ENCODE measurements at places on chromosomes 16 and 17.
A peak's percentile ranks its signal among the peaks of the same experiment; 100 is the strongest.

- no peak for DNase-seq
Measured at GRCh38 chr16:35746963-35747657, 2287.7 kb downstream of the TP53TG3F start.

DNA sequence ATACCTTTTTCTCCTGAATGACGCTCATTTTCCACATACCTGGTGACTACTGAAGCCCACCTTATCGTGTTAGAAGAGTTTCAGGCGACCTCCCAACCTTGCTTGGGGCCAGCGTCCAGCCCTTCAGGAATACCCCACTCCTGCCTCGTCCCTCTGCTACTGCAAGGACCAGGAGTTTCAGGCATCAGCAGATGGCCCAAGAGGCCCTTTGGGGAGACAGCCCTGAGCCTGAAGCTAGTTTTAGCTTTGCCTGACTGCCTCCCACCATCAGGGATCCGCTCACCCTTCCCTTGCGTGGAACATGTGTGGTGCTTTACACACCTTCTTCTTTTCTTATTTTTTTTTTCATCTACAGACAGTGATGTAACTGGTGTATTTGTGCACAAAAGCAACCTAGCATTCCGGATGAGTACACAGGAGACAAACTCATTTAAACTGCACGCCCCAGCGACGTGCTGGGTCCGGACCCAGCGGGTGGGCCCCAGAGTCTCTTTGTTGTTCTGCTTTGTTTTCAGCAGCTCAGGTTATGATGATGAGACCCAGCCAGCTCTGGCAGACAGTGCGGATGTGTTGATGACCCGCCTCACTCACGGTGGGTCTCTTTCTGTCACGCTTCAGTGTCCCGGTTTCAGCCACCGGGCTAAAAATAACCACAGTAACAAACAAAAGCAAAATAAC lies 242.4 kb downstream of the C16orf95 start:
- DNase-seq = no peak

GRCh38 chr17:73013816-73014663 lies 78.4 kb downstream of the SLC39A11 start:
- DNase-seq = no peak

DNA sequence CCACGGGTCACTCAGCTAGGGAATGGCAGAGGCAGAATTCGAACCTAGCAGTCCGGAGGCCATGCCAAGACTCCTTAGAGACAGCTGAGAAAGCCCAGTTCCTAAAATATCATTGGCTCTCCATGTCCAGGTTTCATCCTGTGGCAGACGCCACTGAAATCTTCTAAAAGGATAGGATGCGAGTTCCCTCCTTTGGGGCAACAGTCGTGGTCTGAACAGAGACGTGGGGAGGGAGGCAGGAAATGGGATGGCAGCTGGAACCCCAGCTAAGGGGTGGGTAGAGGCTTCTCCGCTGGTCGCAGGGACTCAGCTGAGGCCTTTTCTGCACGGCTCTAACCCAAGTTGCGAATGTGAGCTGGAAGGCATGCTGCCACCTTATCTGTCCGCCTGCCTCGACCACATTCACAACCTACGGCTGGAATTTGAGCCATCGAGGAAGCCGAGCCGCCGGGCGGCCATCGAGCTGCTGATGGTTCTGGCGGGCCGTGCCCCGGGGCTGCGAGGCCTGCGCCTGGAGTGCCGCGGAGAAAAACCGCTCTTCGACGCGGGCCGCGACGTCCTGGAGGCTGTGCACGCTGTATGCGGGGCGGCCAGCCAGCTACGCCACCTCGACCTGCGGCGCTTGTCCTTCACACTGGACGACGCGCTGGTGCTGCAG lies 1.9 kb upstream of the HSF4 start:
- DNase-seq = peak; percentile 16

- peak; percentile 43 for DNase-seq
Measured at GRCh38 chr17:28570716-28571360, 486 bp downstream of the PIGS start.

- no peak for DNase-seq
Measured at GRCh38 chr16:75138636-75139035, 9.7 kb upstream of the ZFP1 start.

GRCh38 chr17:44642834-44643233 lies 13.4 kb upstream of the MEIOC start:
- DNase-seq = no peak

- no peak for DNase-seq
Measured at GRCh38 chr17:66522591-66523272, 220.3 kb downstream of the PRKCA start.

GRCh38 chr16:77211880-77212740 lies 12.9 kb downstream of the SYCE1L start:
- peak; percentile 52 for DNase-seq

GRCh38 chr17:17205368-17206123 lies 587 bp downstream of the PLD6 start:
- DNase-seq = peak; percentile 54

DNA sequence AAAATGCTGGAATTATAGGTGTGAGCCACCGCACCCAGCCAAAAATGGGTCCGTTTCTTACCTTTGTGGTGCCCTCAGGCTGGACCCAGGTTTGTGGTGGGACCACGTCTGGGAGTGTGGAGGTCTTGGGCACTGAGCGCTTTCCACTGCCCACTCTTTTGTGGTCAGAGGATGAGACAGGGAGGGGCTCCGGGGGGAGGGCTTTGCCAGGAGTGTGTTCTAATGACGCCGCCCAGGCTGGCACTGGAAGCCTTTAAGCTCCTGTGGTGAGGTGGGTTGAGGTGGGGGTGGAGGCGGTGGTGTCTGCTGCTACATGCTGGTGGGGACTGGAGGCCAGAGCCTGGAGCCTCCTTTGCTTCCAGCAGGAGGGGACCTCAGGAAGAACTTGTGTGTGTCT lies 12.8 kb upstream of the ADCY7 start:
- DNase-seq = no peak

- DNase-seq = no peak
Measured at GRCh38 chr16:12090151-12090530, 113.6 kb downstream of the SNX29 start.

DNA sequence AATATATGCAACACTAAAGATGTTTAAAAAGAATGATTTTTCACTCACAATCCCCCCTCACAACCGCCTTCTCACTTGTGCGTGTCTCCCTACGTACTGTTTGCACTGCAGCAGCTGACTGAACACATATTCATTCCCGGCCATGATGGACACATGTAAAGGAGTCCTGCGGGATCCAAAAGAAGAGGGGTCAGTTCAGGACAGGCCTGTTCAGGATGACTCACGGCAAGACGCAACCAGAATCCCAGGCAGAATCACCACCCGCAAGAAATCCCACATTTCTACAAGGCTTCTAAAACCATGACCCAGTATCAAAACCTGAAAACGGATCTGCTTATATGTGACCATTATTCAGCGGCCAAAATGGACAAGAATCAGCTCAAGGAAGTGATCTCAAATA lies 52.3 kb downstream of the CYB5D2 start:
- DNase-seq = no peak

DNA sequence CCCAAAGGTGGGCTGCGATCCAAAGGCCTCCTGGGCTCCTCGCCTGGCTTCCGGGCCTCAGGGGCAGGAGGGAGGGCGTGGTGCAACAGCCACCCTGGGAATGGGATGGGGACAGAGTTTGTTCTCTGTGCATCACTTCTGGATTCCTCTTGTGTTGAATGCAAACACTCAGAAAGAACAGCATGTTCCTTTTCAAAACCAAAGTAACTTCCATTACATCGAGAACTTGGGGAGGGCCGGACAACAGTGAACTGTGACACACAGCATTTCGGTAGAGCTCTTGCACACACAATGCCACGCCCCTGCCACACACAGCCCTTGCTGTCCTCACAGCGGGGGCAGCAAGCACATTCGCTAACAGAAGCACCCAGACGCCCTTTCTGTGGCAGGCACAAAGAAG lies 36.1 kb upstream of the FASN start:
- no peak for DNase-seq

DNA sequence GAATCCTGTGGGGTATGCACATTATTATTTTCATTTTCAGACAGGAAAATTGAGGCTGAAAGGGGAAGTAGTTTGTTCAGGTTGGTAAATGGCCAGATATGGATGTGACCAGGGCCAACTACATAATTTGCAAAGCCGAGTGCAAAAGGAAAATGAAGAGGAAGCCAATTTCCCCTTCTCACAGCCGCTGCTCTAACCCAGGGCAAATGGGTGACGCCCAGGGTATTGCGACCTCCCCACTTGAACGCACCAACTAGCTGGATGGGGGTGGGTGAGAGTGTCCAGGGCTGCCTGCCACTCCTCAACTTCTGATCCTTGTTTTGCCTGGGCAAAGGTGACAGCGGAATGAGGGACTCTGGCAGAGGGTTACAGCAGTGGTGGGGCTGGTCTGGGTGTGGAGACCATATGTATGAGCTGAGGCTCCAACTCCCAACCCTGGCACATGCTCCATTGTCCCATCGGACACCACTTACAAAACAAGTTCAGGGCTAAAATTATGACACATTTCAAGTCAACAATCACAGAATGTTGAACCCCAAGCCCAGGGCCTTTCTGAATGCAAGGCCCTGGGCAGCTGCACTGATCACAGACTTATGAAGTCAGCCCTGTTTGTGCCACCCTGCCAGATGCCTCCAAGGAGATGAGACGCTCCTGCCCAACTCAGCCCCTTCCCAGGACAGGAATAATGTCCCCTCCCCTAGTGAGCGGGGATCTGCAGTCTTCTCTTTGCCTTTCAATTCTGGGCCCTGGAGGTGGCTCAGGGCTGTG lies 1.7 kb downstream of the ANKRD40CL start:
- DNase-seq = peak; percentile 88

GRCh38 chr17:80082403-80083135 lies 18.8 kb upstream of the GAA start:
- peak; percentile 71 for DNase-seq

- peak; percentile 90 for DNase-seq
Measured at GRCh38 chr17:48101012-48101720, at the start of gene CBX1. TSS of gene CBX1 (minus strand) at chr17:48101478. CDS start at chr17:48077004, 24,474 bp downstream.

GRCh38 chr17:15332338-15332737 lies 9.1 kb downstream of the TEKT3 start:
- DNase-seq = no peak

GRCh38 chr17:28643983-28644786 lies 773 bp downstream of the BLTP2 start:
- DNase-seq = peak; percentile 62

DNA sequence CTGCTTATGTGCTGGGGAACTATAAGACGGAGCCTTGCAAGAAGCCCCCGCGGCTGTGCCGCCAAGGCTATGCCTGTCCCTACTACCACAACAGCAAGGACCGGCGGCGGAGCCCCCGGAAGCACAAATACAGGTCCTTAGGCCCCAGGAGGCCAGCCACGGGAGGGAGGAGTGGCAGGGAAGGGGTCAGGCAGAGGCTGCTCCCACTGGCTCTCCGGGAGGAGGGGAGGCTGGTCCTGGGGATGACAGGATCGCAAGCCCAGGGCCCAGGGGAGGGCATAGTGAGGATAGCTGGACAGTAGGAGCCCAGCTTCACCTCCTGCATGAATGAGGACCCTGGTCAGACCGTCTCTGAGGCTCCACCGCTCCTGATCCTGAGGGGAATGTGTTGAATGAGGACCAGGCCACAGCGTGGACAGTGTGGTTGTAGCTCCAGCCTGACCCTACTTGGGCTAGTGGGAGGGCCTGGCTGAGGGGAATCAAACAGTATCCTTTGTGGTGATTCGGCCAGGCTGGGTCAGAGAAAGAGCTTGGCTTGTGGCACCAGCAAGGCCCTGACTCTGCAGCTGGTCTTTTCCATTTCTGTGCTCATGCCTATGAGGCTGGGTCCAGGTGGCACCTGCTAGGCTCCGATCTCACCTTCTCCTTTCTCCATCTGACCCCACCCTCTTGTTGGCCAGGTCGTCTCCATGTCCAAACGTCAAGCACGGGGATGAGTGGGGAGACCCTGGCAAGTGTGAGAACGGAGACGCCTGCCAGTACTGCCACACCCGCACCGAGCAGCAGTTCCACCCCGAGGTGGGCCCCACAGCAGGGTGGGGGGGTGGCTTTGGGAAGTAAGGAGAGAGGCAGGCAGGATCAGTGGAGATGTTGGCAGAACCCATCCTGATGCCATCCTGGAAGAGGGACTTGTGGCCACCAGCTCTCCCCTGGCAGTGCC lies 28.7 kb downstream of the UNK start:
- no peak for DNase-seq

DNA sequence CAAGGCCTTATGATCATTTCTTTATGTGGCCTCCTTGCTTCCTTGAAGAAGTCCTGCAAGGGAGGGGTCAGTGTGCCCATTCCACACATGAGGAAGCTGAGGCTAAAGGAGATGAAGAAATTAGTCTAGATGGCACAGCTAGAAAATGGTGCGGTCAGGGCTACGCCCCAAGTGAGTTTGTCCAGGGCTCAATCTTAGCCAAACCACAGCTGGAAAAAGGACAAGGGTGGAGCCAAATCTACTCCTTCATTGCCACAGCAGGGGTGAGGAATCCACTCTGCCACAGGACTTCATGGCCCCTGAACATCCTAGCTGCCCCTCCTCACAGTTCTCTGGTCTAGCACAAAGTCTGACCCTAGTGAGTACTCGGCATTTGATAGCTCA lies 16.2 kb downstream of the BEAN1 start:
- DNase-seq = no peak

- DNase-seq = no peak
Measured at GRCh38 chr17:19250421-19251173, 13.4 kb downstream of the EPN2 start.

DNA sequence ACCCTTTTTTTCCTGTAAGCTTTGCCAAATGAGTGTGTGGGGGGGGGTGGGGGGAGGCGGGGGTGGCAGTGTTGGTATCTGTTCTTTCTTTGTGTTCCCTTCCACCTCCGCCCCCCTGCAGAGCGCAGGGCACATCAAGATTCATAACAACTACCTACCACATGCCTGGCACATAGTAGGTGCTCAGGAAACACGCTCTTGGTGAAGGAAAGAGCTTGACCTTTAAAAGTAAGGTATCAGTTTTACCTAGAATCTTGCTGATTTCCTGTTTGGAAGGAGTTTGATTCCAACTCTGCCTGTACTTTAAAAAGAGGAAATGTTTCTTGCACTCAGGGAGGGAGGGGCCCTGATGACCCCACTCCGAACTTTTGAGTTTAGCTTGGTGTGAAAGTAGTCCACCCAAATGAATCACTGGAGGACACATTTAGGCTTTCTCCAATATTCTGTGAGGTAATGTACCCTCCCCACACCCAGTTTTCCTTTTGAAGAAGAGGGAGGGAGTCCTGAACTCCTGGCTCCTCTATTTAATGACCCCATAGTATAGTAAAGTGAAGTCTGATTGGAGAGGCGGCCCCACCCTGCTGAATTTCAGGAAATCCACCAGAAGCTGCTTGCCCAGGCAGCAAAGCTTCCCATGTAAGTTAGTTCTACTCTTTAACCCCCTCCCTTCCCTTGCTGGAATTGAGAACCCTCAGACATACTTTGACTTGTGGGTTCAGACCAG lies 560 bp upstream of the FAM20A start:
- DNase-seq = no peak

DNA sequence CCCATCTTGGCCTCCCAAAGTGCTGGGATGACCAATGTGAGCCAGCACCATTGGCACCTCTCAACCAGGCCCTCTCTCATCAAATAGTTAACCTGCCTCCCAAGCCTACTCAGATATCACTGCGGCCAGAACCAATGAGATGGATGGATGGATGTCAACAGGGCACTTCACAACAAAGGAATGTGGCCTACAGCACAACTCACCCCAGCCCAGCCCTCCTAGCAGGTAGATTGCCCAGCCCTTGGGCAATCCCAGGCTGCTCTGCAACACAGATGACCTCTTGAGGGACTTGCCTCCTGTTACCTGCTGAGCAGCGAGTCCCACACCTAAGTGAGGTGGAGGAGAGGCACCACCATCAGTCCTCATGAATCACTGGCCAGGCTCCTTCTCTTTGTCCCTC lies 22.6 kb upstream of the KIFC3 start:
- DNase-seq = peak; percentile 63
